ENCODE measurements at places on chromosomes 5 and 9.
A peak's percentile ranks its signal among the peaks of the same experiment; 100 is the strongest.

- DNase-seq, result no peak
These were observed 24.6 kb downstream of the TRAF1 start for GRCh38 chr9:120901755-120902568.

- peak; percentile 55 for DNase-seq
These were observed 27.4 kb downstream of the TNFSF8 start for GRCh38 chr9:114902786-114903524.

GRCh38 chr5:151562019-151562707 is 29.0 kb downstream of the FAT2 start:
- DNase-seq, result no peak

- no peak for DNase-seq
These were observed 123.7 kb downstream of the PDE4D start for GRCh38 chr5:59769832-59770231.

DNA sequence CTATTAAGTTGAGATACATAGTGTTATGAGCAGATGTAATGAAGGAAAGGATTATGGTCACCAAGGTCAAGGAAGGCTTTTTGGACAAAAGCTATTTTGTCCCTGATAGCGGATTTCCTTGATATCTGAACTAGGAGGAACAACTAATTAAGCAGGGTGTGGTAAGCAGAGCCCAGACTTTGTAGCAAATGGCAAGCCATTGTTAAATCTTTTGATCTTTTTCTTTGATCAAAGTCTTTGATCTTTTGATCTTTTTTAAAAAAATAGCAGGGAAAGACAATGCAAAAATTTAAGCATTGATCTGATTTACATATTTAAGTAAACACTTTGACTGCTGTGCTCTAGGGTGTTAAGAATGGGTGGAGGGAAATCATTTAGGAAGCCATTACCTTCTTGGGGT is 1242.0 kb downstream of the MAT2B start:
- no peak for DNase-seq

GRCh38 chr5:6493681-6494454 is 45.2 kb downstream of the UBE2QL1 start:
- no peak for DNase-seq

- no peak for DNase-seq
These were observed 127.5 kb upstream of the PLCXD3 start for GRCh38 chr5:41637869-41638268.

GRCh38 chr9:15010581-15010980 is 100.4 kb upstream of the FREM1 start:
- no peak for DNase-seq

GRCh38 chr5:130992095-130992494 is 173.0 kb downstream of the HINT1 start:
- no peak for DNase-seq

GRCh38 chr9:14437354-14438231 is 123.7 kb upstream of the NFIB start:
- no peak for DNase-seq

- no peak for DNase-seq
These were observed 4.2 kb downstream of the SOHLH1 start for GRCh38 chr9:135695036-135695435.

DNA sequence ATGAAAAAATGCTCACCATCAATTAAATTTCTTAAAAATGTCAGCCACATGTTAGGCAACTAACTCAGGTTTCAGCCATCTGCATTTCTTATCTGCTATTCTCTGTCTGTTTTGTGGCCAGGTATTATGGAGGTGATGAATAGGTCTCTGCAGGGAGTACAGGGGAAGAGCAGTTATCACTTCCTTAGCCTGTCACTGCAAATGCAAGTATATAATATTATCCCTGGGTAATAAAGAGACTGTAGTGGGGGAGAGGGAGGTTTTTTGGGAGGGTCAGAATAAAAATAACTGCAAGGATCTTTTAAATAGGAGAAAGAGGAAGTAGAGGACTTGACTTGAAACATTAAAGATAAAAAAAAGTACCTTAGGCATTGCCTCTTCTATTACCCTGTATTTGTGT is 49.6 kb upstream of the PTGER4 start:
- no peak for DNase-seq

DNA sequence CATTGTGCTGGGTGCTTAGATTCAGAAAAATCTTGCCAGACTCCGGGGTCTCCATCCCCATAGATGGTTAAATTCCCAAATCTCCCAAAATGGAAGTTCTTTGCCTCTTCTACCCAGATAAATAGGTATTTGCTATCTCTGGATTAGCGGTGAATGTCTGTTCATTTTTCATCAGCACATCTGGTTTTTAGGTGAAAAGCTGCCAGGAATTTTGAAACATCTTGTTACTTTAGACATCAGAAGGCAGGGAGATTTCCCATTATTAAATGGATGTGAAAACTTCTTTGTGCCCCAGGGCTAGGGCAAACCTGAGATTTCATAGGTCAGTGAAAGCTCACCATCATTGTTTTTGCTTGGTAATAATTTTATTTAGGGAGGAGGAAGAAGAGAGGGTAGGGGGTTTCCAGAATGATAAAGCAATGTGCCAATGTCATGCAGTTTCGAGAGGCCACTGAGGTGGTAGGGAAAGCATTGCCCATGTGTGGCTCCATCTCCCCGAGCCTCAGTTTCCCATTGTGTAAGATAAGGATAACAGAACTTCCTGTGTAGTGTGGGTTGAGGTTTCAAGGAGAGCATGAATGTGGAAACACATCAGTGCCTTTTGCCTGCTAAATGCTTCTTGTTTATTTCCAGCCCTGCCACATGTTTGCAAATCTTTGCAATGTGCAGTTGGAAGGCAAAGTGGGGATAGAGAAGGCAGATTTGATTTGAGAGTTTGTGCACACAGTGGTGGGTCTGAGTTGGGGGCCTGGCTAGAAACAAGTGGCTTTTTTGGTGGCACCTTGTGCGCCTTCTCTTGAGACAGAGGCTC is 147.2 kb upstream of the KLF4 start:
- no peak for DNase-seq

GRCh38 chr9:114287001-114287762 is 35.7 kb upstream of the ORM1 start:
- no peak for DNase-seq

GRCh38 chr5:135233477-135233876 is 165.6 kb downstream of the MACROH2A1 start:
- no peak for DNase-seq

DNA sequence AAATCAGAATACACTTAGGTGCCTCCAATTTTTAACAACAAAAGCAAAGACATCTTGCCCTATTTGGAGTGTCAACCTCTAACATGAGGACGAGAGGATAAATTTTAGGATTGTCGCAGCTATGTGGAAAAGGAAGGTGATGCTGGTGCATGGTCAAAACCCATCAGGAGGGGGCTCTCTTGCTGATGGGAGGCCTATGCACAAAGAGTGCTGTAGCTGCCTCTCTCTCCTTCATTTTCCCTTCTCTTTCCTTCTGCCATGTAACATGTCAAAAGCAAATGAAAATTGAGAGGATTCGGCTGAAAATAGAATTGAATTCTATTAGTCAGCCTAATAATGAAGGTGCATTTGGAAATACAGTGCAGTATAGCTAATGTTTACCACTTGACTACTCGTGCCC is 578.7 kb upstream of the ZNF462 start:
- no peak for DNase-seq

DNA sequence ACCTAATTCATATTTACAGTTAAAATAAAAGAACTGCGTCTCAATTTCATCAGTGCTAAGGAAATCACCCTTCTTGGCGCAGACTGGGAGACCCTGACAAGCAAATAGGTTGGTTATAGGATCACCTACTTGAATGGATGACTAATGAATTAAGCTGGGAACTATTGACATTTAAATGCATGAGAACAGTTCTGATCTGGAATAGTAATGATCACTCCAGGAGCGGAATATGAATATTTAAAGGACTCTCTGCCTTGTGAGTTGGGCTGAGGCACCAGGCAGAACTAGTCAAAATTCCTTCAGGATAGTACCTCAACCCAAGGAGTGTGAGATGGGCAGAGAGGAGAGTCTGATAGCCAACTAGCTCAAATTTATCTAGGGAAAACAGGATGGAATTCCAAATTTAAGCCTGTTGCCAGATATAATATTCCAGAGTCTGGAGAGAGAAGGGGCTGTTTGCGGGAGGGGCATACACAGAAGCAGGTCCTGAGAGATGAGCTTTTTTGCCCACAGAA is 364.4 kb downstream of the CSNK1G3 start:
- DNase-seq, result no peak

DNA sequence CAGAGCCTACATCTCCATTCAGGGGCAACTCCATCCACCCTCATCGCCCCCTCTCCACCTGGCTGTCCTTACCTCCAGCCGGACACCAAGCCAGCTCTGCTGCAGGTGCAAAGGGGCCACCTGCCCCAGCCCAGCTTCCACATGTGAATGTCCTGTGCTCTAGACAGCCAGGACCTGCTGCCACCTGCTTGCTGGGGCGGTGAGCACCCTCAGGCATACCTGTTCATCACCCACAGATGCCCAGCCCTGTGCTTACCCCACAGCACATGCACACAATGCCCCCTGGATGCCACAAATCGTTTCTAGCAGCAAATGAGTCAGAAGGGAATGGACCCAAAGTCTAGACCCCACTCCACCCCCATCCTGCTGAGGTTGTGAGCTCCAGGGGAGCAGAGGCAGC is 13.3 kb upstream of the NKD2 start:
- no peak for DNase-seq

GRCh38 chr9:93207326-93207814 is 23.4 kb downstream of the WNK2 start:
- no peak for DNase-seq

DNA sequence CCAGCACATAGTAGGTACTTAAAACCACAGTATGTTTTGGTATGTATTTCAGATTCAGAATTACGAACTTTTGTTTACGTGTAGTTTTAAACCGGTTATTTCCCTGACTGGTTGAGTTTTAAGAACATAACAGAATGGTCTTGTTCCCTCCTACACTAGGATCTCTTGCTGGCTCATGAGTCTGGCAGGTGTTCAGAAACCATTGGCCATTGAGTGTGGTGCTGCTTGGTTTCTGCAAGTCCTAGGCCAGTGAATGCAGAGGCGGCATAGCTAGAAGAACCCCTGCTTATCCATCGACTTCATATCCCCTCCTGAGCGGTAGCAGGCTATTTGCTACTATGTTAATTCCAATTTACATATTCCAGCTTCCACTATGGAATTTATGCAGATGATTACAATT is 65.6 kb downstream of the GPR21 start:
- DNase-seq, result no peak

DNA sequence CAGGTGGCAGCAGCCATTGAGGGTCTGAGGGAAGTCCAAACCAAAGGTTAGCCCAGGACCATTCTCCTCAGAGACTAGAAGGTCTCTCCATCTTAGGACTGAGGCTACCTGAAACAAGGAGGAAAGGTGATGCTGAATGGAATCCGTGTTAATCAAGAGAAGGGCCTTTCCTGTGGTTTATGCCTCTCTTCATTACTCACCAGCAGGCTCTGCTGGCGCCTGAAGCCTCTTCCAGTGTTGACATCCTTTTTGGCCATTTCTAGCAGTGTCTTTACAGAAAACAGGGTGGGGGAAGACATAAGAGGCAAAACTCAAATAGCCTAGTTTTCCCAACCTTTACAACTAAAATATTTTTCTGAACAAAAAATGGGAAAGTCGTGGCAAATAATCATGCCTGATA is 98.0 kb downstream of the ENC1 start:
- no peak for DNase-seq

GRCh38 chr5:8560776-8561175 is 691.8 kb downstream of the MTRR start:
- DNase-seq, result no peak

- peak; percentile 44 for DNase-seq
These were observed at the start of gene TMOD1 for GRCh38 chr9:97501177-97501971. Gene TMOD1 (plus strand): TSS chr9:97501666. CDS start chr9:97524189, 22,523 bp downstream.

DNA sequence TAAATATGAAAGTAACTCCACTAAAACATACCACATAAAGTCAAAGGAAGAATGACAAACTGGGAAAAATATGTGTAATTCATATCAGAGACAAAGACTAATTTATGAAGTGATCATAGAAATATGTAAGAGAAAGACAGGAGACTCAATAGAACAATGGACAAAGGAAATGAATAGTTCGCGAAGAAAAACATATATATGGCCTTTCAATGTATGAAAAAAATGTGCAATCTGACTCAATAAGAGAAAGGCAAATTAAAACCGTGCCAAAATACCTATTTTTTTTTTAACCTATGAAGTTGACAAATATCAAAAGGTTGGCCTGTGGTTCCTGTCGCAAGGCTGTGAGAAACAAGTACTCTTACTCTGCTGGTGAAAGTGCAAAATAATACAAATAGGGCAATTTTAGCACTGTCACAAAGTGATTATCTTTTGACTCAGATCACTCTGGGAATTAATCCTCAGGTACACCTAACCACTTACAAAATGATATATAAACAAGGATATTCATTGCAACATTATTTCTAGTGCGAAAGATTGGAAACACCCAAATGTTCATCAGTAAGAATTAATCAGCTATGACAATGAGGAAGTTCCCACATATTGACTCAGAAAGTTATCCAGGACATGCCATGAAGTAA is 3.7 kb downstream of the C9 start:
- no peak for DNase-seq

DNA sequence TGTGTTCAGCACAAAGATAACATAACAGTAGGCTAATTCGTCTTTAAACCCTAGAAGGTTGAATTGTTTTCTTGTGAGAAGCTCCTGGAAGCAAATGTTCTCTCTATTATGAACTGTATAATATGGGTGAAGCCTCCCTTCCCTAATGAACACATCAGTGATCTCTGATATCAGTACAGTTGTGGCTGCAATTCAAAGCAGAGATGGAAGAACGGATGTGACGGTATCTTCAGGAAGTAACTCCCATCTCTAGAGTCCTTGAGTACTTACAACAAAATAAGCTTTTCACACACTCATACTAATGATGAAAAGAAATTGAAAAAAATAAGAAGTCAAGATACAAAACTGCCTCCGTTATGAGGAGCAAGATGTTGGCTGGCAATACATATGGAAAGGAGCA is 4.5 kb downstream of the HCN1 start:
- no peak for DNase-seq

GRCh38 chr9:138047469-138048040 is 170.0 kb downstream of the CACNA1B start:
- no peak for DNase-seq

Data from activated naive CD4-positive, alpha-beta T cell treated with Interleukin-2 at 50 U/mL for 16 hours (primary cell).